ENCODE measurements at places on chromosomes 2 and 18. TPM values are rescaled to one million over a fixed set of nuclear protein-coding genes. Genes with fewer than 3 reads are reported as not detected.

DNA sequence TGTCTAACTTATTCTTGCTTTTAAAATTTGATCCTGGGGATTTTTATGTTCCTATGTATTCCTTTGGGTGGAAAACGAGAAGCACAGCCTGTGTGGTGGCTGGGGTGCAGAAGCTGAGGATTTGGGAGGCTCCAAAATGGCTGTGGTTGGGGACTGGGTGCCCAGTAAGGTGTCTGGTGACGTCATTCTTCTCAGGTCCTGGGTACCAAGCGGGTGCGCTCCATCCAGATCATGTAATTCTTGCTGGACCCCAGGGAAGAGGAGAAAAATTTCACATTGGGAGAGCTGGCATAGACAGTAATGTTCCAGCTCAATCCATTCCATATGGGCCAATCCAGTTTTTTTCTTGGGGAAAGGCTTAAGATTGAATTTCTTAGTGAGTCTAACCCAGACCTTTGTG is 61.1 kb upstream of the THOC1 start:
- DNase-seq: no peak

DNA sequence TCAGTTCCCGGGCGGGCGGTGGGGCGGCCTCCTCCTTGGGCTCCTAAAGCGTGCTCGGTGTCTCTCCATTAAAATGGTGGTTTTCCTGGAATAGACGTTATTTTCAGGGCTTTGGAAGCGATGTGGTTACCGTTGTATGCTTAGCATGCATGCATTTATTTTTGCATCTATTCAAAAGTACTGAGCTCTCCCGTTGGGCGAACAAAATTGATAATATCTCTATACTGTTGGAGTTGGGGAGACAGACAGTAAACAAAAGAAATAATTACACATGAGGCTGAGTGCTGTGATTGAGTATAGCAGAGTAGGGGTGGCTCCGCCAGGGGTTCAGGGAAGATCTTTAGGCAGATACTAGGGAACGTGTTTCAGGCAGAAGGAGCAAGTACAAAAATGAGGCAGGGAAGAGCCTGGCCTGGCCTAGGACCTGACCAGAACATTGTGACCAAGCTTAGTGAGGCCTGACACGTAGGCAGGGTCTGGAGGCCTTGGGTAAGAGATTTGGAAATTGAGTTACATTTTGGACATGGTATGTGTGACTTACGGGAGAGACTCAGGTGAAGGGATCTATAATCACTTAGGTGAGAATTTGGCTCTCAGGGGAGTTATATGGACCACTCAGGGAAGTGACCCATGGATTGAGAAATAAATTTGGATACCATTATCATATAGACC is 674 bp downstream of the NCAPH start:
- DNase-seq: no peak

- DNase-seq: peak; percentile 67
Measured at GRCh38 chr2:105768961-105769452, 24.3 kb downstream of the NCK2 start.

DNA sequence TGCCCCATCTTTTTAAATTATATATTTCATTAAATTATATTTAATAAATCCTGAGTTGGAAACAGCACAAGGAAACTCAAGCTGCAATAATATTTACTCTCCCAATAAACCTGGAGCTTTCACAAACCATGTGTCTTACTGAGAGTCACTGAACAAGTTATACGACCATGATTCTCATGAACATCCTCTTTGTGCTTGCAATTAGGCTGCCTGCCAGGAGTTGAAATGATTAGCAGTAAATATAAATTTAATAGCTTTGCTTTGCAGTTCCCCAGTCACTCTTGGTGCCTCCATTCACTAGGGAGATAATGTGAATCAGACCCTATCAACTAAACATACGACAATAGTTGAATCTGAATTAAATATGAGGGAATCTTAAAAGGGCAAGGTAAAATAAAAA is 905.1 kb downstream of the NRXN1 start:
- no peak for DNase-seq

RGPD4 gene
- not detected for total RNA-seq

DNA sequence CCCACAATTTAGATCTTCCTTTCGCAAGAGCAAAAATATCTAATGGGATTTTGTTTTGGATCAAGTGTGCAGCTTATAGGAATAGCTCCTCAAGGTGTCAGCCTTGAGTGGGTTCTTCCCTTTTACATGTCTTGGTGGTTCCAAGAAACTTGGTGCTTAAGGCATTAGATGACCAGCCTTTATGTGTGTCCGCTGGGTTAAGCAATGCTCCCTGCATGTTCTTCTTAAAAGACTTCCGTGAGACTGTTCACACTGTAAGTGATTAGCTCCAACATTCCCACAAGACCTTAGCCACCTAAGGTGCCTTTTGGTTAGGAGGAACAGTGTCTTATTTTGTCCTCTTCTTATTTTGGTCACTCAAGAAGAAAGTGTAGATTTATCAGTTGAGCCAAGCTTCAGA is 44.3 kb upstream of the GPR39 start:
- DNase-seq: no peak

DNA sequence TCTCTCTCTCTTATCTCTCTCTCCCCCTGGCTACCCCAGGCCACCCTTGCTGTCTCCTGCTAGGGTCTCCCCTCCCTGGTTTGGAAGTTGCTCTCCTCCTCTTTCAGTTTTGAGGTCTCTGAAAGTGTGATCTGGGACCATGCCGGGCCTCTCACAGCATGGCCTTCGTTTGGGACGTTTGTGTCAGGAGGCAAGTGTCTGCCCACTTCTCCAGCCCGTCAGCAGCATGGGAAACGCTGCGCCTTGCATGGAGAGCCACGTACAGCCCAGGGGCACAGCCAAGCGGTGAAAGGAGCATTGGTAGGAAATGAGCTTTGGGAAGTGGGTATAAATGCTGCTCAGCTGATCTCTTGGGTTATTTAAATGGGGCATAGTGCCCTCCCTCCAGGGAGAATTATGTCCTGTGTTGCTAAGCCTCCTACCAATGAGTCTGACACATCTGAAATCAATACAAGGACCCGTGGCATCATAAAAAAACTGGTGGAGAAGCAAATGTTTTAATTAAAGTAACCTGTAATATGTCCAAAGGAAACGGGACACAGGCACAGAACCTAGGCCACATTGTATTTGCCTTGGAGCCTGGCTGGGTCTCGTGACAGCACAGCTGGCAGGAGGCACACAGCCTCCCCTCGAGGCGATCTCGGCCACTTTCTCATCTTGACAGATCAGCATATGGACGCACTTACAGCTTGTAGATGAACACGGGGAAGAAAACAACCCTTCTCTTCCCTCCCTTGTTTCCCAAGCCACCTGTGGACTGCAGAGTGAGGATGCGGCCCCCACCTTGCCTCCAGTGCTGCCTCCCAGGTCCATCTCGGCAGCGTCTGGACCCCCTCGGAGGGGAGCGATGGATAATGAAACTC is 72.7 kb downstream of the SH3RF3 start:
- no peak for DNase-seq

REEP1 gene
- 2.2 TPM for total RNA-seq

- no peak for DNase-seq
Measured at GRCh38 chr2:59734743-59735142, 818.7 kb downstream of the BCL11A start.

- no peak for DNase-seq
Measured at GRCh38 chr18:56043641-56044061, 455.7 kb upstream of the TCF4 start.

DNA sequence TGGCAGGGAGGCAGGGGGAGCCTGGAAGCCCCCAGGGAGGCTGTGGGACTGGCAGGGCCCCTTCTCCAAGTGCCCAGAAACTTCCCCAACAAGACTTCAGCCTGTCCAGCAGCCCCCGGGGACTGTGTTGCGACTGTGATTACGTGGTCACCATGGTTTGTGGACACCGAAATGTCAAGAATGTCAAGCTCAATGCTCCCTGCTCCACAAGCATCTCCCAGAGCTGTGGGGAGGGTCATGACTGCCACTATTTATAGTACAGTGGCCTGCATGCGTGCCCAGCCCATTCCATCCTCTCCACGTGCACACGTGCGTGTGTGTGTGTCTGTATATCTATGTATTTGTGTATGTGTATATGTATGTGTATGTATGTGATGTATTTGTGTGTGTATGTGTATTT is 93.8 kb upstream of the MBOAT2 start:
- no peak for DNase-seq

DNA sequence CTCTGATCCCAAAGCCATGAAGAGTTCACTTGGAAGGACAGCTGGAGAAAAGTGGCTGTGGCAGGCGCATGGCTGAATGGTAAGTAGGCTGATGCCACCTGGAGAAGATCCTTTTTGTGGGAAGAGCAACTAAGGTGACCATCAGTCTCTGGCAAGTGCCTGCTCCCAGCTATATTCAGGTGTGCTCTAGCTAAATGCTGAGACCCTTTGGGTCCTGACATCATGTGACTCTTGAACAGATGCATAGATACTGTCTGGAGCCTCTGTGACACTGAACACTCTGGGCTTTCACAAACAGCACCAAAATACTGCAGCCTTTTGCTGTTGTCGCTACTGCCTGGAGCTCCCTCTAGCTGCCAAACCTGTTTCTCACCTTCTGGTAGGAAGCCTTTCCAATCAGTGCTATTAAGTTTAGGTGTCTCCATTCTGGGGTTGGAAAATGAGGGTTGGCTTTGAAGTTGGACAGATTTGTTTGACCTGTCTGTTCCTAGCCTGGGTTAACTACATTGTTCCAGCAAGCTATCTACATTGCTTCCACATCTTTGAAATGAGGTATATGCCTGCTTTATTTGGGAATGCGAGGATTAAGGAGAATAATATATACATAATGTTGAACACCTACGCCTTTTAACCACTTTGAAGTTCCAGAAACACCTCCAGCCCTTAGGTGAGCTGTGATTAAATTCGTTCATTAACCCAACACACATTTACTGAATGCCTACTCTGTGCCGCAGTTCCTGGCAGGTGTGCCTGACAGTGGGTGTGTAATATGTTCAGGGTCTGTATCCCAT is 3.1 kb downstream of the EGR4 start:
- no peak for DNase-seq

ABCG5 gene
- total RNA-seq: not detected

GRCh38 chr2:181910028-181910831 is 18.7 kb downstream of the ITPRID2 start:
- DNase-seq: no peak

DNA sequence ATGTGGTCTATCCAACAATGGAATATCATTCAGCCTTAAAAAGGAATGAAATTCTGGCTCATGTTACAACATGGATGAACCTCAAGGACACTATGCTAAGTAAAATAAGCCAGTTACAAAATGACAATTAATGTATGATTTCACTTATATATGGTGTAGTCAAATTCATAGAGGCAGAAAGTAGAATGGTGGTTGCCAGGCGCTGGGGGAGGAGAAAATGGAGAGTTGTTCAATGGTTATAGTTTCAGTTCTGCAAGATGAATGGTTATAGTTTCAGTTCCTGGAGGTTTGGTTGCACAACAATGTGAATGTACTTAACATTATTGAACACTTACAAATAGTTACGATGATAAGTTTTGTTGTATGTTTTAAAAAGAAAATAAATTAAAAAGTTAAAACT is 79.2 kb upstream of the IL1R2 start:
- DNase-seq: no peak

- no peak for DNase-seq
Measured at GRCh38 chr18:78780719-78781600, 198.7 kb upstream of the SALL3 start.

GRCh38 chr18:10946058-10946457 is 203.3 kb downstream of the PIEZO2 start:
- no peak for DNase-seq

- no peak for DNase-seq
Measured at GRCh38 chr2:40038646-40039045, 259.6 kb upstream of the THUMPD2 start.

DNA sequence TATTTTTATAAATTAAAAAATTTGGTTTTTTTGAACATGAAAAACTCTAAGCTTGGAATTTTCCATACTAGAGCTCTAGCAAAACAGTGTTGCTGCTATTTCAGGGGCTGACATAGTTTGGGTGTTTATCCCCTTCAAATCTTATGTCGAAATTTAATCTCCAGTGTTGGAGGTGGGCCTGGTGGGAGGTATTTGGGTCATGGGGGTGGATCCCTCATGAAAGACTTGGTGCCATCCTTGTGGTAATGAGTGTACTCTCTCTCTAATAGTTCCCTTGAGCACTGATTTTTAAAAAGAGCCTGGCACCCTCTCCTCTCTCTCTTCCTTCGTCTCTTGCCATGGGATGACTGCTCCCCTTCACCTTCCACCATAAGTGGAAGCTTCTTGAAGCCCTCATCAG is 244.6 kb upstream of the UBE2E3 start:
- DNase-seq: no peak

GRCh38 chr2:8676191-8676920 is 5.5 kb upstream of the ID2 start:
- DNase-seq: no peak

DNA sequence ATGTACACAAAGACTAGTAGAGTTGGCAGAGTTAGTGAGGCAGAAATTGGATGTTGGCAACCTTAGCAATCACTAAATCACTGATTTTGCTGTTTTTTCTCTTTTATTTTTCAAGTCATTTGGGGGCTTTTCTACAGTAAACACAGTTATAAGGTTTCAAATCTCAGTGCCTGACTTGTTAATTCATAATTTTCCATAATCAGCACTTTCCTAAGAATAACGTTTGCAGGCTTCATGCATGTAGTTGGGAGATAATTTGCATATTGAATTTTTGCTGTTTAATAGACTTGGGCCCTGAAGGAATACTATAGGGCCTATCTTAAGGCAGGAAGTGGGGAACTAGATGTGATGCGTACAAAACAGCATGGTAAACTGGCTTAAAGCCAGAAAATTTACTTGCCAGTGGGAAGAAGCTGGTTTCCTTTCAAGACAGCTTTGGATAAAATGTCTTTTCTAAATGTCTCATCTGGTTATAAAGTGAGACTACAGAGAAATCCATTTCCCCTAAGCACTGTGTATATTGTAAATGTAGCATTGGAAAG is 127.2 kb upstream of the SMIM21 start:
- no peak for DNase-seq

DNA sequence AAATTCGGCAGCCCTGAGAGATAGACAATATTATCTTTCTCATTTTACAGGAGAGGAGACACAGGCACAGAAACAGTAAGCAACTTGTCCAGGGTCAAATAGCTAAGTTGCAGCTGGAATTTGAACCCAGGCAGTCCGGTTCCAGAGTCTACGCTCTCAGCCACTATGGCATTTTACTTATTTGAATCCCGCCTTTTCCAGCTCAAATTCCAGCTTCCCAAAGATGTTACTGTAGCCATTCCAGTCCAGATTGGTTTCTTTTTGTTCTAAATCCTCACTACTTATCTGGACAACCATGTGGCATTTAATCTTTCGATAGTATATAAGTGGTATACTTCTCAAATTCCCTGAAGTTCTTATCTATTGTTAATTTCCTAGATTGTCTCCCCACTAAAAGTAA is 125.7 kb downstream of the NBAS start:
- no peak for DNase-seq

STARD6 gene
- total RNA-seq: 1.9 TPM

- peak; percentile 23 for DNase-seq
Measured at GRCh38 chr2:38947241-38948239, 57.9 kb downstream of the ARHGEF33 start.

PIK3C3 gene
- total RNA-seq: 62.2 TPM

GRCh38 chr2:238853721-238854120 is 5.8 kb downstream of the TWIST2 start:
- no peak for DNase-seq

ABHD3 gene
- total RNA-seq: 14.9 TPM

GRCh38 chr2:207138627-207139297 is 27.0 kb downstream of the KLF7 start:
- DNase-seq: no peak

GRCh38 chr2:159818940-159819339 is 20.9 kb upstream of the CD302 start:
- DNase-seq: no peak

- DNase-seq: no peak
Measured at GRCh38 chr18:37762076-37762621, 196.6 kb upstream of the CELF4 start.

- DNase-seq: no peak
Measured at GRCh38 chr2:1774929-1775328, 30.6 kb upstream of the PXDN start.
